ENCODE measurements at places on chromosomes 5 and 9.

GRCh38 chr9:113261917-113262671 lies 13.3 kb downstream of the CDC26 start:
- no peak for DNase-seq

DNA sequence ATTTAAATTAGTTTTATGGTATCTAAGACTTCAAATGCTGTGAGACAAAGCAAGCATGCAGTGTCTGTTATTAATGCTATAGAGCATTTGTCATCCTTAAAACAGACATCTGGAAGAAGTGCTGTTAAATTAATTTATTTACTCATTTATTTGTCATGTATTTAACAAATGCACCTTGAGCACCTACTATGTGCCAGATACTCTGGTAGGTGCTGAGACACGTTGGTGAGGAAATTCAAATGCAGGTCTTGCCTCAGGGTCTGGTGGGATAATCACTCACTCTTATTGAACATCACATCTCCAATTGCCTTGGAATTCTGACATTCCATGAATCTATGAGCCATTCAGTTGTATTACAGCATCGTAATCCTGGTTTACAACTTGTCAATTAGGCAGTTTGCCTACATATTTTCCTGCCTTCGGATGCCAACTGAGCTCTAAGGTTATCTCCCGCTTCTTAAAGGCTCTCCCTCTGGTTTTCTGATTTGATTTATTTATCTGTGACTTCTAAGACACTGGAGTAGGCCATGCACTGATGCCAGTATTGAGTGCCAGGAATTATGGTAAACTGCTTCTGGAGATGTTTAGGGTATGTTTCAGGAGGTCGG lies 56.0 kb upstream of the RPS23 start:
- DNase-seq: no peak

DNA sequence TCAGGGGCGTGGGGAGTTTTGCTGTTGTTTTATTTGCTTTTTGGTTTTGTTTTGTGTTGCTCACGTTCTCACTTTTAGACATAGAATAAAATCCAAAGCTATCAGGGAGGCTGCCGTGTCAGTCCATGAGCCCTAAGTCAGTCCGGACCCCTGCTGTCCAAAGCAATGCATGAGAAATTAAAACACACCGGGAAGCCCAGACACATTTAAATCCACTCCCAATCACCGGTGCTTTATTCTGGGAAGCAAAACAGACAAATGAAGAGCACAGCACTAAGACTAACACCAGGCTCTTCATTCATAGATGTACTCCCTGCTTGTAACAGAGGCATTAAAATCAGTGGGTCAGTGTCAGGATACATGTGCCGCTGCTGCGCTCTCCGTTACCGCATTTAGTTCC lies 180.9 kb downstream of the IRX2 start:
- DNase-seq: no peak

GRCh38 chr9:133044661-133045060 lies 13.9 kb downstream of the GTF3C5 start:
- no peak for DNase-seq

DNA sequence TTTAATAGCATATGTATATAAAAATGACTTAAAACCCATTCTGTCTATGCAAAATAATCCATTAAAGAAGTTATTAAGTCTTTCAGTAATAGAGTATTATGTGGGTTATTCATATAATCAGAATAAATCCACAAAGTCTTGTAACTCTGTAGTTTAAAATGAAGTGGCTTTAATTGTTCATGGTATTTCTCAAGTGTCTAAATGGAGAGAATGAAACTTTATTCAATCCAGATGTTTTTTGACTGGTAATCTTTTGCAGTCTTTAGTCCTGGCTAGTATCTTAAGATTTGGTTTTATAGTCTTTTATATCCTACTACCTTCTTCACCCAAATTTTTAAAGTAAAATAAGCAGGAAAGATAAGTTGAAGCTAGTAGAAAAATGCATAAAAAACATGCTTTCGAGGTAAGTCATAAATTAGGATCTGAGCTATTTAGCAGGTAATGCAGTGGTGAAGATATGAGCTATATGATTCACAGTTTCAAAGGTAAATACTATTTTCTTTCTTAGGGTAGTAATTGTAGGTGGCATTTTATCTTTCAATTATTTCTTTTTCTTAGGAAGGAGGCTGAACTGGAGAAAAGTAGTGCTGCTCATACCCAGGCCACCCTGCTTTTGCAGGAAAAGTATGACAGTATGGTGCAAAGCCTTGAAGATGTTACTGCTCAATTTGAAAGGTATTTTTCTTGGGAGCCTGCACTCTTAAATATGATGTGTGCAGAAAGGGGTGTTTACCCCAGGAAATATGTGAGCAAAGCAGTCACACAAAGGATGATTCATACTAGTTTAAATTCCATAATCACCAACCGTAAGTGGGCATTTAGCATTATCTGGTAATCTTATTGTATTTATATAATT lies 17.9 kb downstream of the HMMR start:
- no peak for DNase-seq

DNA sequence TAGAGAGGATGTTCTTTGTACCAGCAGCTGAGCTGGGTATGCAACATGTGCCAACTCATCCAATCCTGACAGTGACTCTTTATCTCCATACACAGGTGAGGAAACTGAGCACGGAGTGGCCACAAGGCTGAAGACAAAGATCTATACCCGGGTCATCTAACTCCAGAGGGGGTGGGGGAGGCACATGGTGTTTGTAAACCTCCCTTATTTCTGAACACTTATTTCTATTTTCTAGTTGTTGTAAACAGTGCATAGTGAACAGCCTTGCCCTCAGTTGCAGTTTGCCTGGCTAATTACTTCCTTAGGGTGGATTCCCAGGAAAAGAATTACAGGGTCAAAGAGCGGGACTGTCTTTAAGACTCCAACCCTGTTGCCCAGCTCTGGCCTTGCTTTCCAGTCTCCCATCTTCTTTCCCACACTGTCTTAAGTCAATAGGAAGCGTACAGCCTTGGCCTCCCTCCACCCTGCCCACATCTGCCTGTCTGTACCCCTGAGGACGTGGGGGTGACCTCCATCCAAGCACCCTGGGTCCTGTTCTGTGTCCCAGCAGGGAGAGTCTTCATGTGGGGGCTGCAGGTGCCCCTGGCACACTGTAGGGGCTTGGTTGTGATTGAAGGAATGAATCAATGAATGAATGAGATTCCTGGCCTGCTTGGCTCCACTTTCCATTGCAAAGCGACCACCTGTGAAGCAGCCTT lies 13.2 kb upstream of the FIBCD1 start:
- DNase-seq: no peak

- DNase-seq: peak; percentile 62
These were observed 179.7 kb upstream of the FBXL17 start for GRCh38 chr5:108561416-108562204.

- DNase-seq: no peak
These were observed 544.5 kb downstream of the CSNK1G3 start for GRCh38 chr5:124056326-124056990.

GRCh38 chr9:137758067-137758466 lies 119.5 kb upstream of the CACNA1B start:
- no peak for DNase-seq

DNA sequence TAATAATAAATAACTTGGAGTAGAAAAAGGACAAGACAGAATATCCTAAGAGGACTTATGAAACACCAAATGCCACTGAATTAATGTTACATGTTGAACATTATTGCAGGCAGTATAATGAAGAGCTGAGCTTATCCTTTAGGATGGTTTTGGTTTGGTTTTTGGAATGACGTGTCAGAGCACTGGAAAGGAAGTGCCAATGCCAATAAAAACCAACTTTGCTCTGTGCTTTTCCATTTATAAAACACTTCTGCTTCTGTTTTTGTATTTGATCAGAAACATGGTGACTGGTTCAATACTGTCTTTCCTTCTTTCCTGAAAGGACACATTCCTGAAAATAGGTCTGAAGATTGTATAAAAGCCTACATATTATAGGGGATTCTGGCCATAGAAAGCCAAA lies 4.2 kb downstream of the MEGF10 start:
- DNase-seq: no peak

DNA sequence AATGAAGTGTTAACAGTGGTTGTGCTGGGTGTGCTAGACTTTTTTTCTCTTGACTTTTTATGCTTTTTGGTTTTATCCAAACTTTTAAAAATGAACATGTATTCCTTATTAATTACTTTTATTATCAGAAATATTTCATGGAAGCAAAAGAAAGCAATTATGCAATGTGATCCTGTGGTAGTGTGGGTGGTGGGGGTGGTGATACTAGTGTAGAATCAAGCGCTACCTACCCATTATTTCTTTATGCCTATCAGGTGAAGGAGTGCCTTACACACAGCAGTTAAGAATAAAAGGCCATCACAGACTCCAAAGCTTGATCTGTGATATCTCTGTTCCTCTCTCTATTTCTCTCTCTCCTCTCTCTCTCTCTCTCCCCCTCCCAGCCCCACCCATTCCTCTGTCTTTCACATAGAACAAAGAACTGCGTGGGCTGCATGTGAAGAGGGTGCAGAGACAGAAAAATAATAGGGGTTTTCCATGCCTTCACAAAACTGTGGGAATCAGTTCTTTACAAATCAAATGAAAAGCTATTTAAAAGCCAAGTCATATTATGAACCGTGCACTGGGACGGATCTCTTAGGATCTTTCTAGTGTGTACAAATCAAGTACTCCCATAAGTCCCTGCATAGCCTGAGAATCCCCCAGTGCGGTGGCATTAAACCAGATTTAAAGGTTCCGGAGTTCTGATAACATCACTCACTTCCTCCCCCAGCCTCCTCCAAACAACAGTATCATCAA lies 351.2 kb downstream of the RAB3C start:
- no peak for DNase-seq

GRCh38 chr5:111266491-111266890 lies 42.3 kb downstream of the CAMK4 start:
- DNase-seq: no peak

- DNase-seq: no peak
These were observed 564.6 kb upstream of the DMAC1 start for GRCh38 chr9:8364026-8364752.

- no peak for DNase-seq
These were observed 14.1 kb downstream of the KCNT1 start for GRCh38 chr9:135716045-135716444.

GRCh38 chr9:68975365-68976043 lies 38.4 kb downstream of the PRKACG start:
- DNase-seq: no peak

- peak; percentile 28 for DNase-seq
These were observed 34.6 kb upstream of the WHRN start for GRCh38 chr9:114539701-114540380.

DNA sequence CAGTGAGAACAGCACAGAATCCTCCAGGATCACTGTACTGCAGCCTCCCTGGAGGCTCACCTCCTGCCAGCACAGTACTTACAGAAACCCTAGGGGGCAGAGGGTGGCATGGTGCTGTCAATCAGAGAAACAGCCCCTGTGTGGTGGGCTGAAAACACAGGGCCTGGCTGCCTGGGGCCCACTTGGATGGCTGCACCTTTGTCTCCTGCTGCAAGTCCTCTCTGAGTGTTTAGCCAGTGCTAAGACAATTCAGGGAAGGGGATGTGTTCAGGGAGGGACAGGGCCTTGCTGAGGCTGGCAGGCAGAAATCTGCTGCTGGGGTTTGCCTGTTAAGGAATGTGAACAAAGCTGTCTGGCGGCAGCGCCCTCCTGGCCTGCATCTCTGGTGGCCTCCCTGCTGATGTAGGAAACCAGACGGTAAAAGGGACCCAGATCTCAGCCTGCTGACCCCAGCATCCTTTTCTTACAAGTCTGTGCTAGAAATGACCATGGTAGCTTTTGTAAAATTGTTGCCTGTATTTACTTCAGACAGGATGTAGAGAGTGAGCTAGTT lies 39.5 kb downstream of the PRRC2B start:
- DNase-seq: no peak

GRCh38 chr5:1516615-1517601 lies 6.9 kb downstream of the LPCAT1 start:
- DNase-seq: no peak

- no peak for DNase-seq
These were observed 56.4 kb upstream of the GOLPH3 start for GRCh38 chr5:32230356-32231099.

GRCh38 chr9:108933231-108933717 lies 650 bp downstream of the ELP1 start:
- no peak for DNase-seq

DNA sequence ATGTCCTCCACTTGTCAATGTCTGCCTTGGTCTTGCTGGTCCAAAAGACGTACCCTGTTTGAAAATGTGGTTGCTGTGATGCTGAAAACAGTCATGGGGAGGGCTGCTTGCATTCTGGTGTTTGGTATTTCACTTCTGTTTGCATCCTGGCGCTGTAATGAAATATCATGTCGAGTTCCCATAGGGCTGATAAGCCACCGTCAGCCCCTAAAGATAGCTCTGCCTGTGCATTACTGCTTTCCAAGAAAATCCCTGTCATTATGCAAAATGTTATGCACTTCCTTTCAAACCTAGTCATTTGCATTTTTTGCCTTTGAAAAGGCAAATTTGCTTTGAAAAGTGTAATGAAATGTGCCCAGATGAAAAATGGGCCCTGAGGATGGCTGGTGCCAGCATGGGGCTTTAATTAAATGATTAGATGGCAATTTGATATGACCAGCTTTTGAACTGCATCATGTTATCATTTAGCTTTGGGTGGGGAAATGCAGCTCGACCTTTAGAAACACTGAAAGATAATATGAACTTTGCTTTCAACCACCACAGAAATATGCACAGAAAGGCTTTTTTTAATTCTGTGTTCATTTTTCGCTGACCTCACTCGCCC lies 374.4 kb upstream of the SGCD start:
- no peak for DNase-seq

DNA sequence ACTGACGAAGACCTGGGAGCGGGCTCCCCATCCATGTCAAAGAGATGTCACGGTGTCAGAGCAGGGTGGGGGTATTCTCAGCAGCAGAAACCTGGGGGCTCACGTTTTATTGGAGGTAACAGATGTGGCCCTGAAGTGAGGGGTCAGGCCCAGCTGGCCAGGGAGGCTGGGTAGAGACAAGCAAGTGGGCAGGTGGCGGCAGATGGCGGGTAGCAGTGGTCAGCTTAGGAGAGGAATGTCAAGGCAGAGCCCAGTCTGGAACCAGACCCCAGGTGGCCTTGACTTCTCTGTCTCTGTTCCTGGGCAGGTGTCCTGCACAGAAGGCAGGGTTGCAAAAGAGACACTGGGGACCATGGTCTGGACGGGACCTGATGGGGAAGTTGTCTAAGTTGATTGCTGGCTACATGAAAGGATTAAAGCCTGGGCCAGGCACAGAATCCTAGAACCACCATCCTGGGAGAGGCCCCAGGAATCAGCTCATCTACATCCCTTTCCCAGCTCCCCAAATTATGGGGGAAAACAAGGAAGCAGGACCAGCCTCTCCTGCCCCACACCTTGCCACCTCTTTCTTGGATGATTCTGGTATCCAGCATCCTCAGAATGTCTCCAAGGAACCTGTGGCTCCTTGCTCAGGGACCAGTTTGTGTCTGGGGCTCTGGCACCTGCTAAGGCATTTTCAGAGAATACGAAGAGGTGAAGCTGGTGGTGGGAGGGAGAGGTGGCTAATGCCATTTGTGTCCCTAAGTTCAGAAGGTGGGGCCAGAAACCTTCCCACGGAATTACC lies 72.5 kb downstream of the AMBP start:
- DNase-seq: no peak

- DNase-seq: no peak
These were observed 263.2 kb downstream of the PJA2 start for GRCh38 chr5:109146591-109146990.
